Hematopoietic multipotent progenitor cell treated with erythropoietin and hydrocortisone succinate and interleukin-3 and kit ligand, for 6 days (in vitro differentiated cells): ENCODE measurements at places on chromosomes 3 and 15.
A peak's percentile ranks its signal among the peaks of the same experiment; 100 is the strongest.

DNA sequence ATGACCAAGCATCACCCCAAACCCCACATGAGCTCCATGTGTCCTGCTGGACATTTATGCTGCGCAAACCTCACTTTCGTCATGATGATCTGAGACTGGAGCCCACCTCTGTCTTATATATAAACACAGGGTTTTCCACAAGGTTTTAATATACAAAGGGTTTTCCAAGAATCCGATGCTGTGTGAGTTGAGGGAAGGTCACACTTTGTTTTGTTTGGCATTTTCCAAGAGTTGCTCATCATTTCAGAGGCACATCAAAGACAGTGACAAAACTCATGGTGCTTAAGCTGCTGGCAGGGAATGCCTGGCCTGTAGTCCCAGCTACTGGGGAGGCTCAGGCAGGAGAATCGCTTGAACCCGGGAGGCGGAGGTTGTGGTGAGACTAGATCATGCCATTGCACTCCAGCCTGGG, 20.0 kb downstream of the EFCC1 start:
- no peak for DNase-seq

GRCh38 chr3:114389156-114389555, 95.3 kb downstream of the TIGIT start:
- peak; percentile 61 for DNase-seq

GRCh38 chr3:159996018-159996417, 7.4 kb downstream of the IL12A start:
- no peak for DNase-seq

- peak; percentile 24 for DNase-seq
Observed at GRCh38 chr3:49940667-49941249, 808 bp downstream of the RBM6 start.

DNA sequence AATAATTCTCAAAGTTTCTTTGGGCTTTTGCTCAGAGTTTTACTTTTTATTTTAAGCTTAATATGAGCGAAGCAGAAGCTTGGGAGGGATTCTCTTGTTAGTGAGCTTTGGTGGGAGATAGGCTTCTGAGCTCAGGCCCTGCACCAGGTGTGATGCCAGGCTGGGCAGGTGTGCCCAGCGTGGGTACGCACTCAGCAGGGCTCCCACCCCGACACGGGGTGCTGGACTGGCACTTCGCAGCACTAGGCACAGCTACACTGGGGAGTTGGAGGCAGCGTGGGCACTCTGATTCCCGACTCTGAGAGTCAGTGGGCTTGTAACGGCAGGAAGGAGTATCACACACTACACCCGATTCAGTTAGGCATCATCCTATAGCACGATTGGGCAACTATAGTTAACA, 244.0 kb downstream of the KLF13 start:
- DNase-seq: no peak

DNA sequence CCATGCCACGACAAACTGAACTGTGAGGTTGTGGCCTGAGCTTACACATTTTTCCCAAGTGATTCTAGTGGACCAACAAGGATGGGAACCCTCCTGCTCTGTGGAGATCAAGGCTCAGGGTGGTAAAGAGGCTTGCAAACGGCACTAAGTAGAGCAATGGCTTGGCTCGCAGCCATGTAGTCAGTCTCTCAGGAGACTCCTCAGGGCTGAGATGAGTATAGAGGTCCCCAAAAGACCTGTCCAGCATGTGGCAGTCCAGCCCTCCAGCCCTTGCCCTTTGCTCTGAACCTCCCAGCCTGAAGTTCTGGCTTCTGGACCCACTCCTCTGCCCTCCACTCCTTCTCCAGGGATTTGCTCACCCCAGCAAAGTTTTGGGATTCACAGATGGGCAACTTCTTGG, 8.3 kb upstream of the CAMP start:
- no peak for DNase-seq

DNA sequence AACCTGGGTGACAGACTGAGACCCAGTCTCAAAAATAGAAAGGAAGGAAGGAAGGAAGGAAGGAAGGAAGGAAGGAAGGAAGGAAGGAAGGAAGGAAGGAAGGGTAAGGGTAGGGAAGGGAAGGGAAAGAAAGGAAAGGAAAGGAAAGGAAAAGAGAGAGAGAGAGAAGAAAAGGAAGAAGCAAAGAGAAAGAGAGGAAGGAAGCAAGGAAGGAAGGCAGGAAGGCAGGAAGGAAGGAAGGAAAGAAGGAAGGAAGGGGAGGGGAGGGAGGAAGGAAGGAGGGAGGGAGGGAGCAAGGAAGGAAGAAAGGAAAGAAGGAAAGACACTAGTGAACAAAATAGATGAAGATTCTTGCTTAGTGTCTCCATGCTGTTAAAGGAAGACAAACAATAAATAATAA, 129.1 kb downstream of the SHQ1 start:
- DNase-seq: no peak

DNA sequence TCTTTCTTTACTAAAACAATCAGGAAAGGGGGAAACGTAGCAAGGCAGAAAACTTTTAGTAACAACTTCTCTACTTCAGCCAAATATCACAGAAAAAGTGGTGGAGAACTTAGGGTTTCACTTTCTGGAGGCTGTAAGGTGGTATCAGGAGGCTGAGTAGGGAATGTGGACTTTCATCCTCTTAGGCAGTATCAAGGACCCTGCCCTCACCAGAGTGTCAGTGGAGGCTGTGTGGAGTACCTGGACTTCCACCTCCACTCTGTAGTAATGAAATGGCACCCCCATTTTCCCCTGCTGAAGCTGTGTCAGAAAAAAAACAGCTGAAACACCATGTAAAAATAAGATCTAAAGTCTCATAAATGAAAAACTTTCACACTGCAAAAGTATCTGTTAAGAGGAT, 11.2 kb upstream of the HHLA2 start:
- DNase-seq: no peak

DNA sequence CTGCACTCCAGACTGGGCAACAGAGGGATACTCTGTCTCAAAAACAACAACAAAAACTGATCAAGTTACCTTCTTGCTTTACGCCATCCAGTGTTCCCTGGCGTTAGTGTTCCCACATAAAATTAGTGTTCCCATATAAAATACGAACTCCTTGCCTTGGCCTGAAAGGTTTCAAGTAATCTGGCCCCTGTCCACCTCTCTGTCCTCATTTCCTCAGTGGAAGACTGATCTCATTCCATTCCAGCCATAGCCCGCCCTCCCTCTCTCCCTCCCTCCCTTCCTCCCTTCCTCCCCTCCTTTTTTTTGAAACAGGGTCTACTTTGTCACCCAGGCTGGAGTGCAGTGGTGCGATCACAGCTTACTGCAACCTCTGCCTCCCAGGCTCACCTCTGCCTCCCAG, 2.8 kb upstream of the CAND2 start:
- DNase-seq: no peak

DNA sequence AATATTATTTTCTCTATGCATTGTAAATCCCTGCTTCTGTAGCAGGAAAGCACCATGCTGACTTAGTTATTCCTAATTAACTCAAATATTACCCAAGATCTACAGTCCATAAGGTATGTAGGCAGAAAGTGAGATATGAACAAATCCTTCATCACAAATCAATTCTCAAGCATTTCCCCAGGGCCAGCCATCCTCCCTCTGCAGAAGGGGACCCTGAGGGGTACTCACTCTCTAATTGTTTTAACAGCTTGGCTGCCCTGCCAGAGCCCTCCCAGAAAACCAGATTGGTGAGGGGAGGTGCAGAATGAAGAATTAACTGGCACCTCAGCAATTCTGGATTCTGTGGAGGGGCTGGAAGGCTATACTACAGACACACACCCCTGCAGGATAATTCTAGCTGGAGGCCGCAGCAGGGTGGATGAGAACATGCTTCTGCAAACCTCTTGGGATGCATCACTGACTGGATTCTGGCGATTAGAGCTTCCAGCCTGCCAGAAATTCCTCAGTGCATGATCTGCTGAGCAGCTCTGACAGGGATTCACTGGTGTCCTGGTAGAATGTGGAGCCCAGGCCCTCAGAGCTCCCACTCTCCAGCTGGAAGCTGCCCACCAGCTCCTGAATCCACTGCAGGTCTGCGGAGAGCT, 88.6 kb upstream of the HERC1 start:
- DNase-seq: no peak

DNA sequence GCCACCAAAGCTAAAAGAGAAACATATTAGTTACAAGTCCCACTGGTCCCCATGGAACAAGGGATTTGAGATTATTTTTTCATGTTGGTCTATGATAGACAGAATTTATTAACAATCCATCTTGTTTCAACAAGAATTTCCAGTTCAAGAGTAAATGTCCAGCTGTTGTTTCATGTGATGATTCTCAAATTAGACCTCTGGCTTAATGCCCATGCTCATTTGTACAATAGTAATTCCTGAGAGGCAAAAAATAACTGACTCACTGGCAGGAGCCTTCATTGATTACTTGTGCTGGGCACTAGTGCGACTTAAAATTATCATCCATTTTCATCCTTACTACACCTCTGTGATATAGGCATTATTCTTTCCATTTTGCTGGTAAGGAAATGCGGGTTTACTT, 171.3 kb downstream of the ITPR1 start:
- no peak for DNase-seq

- DNase-seq: peak; percentile 48
Observed at GRCh38 chr15:80693682-80694610, 1.2 kb upstream of the ABHD17C start.

- DNase-seq: no peak
Observed at GRCh38 chr3:192156382-192156781, 571.0 kb downstream of the FGF12 start.

DNA sequence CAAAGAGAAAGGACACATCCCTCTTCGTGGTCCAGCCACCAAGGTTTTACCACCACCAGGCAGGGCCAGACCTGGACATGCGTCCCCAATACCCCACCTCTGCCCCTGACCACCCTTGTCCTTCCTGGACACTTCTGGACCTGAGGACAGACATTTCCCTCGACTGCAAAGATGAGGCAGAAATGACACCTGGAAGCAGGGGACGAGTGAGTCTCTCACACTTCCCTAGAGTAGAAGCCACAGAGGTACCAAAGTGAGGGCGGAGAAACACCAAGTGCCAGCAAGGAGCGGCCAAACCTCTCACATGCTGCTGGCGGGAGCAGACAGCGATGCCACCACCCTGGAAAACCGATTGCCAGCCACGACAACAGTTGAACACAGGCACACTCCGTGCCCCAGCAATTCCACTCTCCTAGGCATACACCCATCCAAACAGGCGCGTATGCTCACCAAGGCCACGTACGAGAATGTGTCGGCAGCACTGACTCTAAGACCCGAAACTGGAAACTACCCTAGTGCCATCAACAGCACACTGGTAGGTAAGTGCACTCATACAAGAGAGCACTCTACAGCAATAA, 207.0 kb upstream of the NSMCE3 start:
- DNase-seq: no peak

DNA sequence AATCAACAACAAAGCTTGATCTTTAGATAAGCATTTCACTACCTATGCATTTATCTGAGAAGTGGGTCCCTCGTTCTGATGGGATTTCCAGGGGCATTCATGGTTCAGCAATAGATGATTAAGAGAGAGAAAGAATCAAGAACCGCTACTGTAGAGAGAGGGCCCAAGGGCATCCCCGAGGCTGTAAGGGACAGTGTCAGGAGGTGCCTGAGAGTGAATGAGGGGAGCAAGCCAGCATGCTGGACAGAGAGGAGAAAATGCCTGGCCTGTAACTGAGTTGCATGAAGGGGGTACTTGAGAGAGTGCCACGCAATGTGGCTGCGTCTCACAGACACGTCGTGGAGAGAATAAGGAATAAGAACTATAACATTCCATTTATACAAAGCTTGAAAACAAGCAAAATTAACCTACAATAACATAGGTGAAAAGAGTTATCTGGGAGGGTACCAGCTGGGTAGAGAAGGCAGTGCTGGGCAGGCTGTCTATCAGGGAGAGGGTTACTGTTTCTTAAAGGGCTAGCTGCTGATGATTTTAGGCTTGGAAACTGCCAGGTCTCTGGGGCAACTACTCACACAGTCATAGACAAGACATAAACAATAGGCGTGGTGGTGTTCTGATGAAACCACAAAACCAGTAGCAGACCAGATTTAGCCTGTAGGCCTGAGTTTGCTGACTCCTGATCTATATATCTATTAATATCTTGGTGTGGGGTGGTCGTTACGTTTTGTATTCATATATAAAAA, 374.6 kb upstream of the CFAP20DC start:
- no peak for DNase-seq

GRCh38 chr15:74866090-74866489, 7.1 kb downstream of the SCAMP2 start:
- DNase-seq: no peak

GRCh38 chr15:69979783-69980182, 117.9 kb downstream of the TLE3 start:
- no peak for DNase-seq
